ENCODE measurements at places on chromosomes 2 and 18.
A peak's percentile ranks its signal among the peaks of the same experiment; 100 is the strongest.

- no peaks in the 10 kb centered on the region for H3K27me3 ChIP-seq
- no peak overlapping the region for H3K27ac ChIP-seq
- H3K4me1 ChIP-seq = peaks cover 12% of the 10 kb centered on the region
- no peak overlapping the region for H3K4me3 ChIP-seq
Measured at GRCh38 chr2:151478011-151478410, 68.3 kb downstream of the RIF1 start.

GRCh38 chr2:29025711-29026110, 44.6 kb downstream of the TOGARAM2 start:
- no peaks in the 10 kb centered on the region for H3K27me3 ChIP-seq
- H3K4me1 ChIP-seq = no peaks in the 10 kb centered on the region
- DNase-seq = no peak

DNA sequence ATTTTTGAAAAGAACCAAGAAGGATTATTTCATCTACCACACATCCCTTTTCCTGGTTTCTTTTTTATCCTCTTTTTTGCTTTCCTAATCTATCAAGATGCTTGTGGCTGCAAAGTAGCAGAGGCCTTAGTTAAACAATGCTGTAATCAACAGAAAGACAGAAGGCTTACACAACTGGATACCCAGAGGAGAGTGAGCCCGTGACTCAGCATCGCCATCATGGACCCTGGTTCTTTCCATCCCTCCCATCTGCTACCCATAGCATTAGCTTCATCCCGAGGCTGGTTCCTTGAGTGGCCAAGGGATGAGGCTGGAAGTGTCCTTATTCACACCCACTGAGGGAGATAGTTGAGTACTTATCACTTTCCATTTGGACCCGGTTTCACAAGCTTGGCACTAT, 7.5 kb upstream of the HAAO start:
- no peak overlapping the region for H3K27ac ChIP-seq
- H3K36me3 ChIP-seq = no peaks in the 10 kb centered on the region
- no peak for DNase-seq
- peaks cover 22% of the 10 kb centered on the region for H3K27me3 ChIP-seq

DNA sequence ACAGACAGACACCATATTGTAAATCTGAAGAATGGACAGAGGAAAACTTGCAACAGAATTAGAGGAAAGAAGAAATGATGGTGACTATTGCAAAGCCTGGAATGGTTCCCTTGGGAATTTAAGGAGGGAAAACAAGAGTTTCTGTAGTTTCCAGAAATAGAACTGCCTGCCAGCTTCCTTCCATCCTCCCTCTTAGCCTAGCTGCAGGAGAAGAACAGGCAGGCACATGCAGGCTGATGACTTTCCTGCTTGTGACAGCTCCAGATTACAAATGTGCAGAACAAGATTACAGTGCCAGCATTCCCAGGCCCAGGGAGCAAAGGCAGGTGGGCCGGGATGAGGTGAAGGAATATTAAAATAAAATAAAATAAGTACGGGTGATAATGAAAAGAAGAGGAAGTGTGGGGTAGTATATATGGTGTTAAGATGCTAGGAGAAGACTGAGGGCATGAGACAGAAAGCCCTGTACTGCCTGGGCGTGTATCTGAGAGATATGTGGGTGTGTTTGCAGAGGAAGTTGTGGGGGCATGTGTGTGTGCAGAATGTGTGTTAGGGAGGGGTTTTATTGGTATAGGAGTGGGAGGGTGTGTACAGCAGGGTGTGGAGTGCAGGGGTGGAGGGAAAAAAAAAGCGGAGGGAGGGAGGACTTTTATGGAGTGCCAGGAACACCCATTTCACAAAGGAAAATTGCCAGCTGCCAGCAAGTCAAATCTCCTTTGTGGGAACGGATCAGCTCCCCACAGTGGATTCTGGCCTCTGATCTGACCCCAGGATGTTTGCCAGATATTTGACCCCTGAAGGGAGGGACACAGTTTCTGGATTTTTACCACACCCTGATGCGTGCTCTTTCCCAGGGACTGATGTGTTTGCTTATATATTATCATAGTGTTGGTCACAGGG, 43.9 kb upstream of the NEMP2 start:
- H3K4me1 ChIP-seq = peaks cover 18% of the 10 kb centered on the region
- DNase-seq = no peak
- H3K27ac ChIP-seq = no peak overlapping the region
- H3K4me3 ChIP-seq = peak overlapping the region; percentile 1
- H3K36me3 ChIP-seq = no peaks in the 10 kb centered on the region

DNA sequence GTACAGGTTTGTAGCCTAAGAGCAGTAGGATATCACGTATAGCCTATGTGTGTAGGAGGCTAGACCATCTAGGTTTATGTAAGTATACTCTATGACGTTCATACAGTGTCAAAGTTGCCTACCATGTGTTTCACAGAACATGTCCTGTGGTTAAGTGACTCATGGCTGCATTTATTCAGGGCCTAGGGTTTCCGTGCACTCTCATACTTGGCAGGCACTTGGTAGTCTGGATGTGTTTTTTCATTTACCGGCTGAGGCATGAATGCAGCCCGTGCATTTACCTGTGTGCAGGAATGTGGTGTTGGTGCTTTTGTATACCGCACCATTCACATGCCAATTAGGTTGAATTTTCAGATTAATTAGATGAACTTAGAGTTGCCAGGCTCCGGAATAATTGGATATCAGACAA, 43.4 kb downstream of the MYL12B start:
- DNase-seq = peak; percentile 85
- peaks cover 22% of the 10 kb centered on the region for H3K27me3 ChIP-seq
- H3K4me1 ChIP-seq = peaks cover 19% of the 10 kb centered on the region

DNA sequence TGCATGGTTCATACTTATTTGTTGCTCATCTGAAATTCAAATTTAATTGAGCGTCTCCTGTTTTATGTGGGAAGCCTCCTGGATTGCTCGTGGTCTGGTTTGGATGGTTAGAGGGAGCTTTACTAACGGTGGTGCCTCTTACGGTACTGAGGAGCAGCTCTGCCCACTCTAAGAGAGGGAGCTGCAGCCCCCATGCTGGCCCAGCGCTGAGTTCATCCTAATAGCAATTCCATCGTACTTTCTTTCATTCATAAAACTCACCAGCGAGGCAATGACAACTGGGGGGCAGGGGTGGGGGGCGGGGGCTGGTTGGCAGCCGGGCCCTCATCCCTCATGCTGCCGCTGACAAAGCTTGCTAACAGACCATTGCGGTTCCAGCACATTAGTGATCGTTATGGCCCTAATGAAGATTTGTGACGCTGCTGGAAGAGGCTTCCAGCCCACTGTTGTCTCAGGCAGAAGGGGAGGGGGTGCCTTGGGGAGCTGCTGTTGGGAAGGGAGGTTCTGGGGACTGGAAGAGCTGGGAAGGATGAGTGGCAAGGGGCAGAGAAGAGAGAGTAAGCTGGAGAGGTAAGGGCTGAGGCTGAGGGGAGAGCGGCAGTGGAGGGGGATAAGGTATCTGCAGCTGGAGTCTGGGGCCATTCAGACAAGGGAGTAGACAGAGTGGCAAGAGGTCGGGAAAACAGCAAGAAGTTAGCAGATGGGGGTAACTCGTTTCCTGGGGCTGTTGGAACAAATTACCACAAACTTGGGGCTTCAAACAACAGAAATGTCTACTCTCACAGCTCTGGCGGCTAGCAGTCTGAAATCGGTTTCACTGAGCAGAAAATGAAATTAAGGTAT, 238.1 kb downstream of the LPIN1 start:
- H3K36me3 ChIP-seq = no peaks in the 10 kb centered on the region
- DNase-seq = no peak
- no peak overlapping the region for H3K27ac ChIP-seq
- peaks cover 14% of the 10 kb centered on the region for H3K27me3 ChIP-seq
- H3K4me1 ChIP-seq = no peaks in the 10 kb centered on the region
- H3K4me3 ChIP-seq = no peak overlapping the region

- peaks cover 50% of the 10 kb centered on the region for H3K4me1 ChIP-seq
- H3K36me3 ChIP-seq = peaks cover 36% of the 10 kb centered on the region
- H3K27ac ChIP-seq = peak overlapping the region; percentile 100
- H3K4me3 ChIP-seq = peak overlapping the region; percentile 90
- H3K27me3 ChIP-seq = peaks cover 8% of the 10 kb centered on the region
Measured at GRCh38 chr18:74497778-74498177, 1.6 kb downstream of the CNDP2 start.

- peak overlapping the region; percentile 41 for H3K27ac ChIP-seq
- peaks cover 32% of the 10 kb centered on the region for H3K36me3 ChIP-seq
- no peaks in the 10 kb centered on the region for H3K27me3 ChIP-seq
- DNase-seq = no peak
- no peak overlapping the region for H3K4me3 ChIP-seq
- peaks cover 27% of the 10 kb centered on the region for H3K4me1 ChIP-seq
Measured at GRCh38 chr18:79527656-79528315, 132.1 kb downstream of the NFATC1 start.

- no peaks in the 10 kb centered on the region for H3K36me3 ChIP-seq
- H3K4me1 ChIP-seq = no peaks in the 10 kb centered on the region
- no peaks in the 10 kb centered on the region for H3K27me3 ChIP-seq
- no peak overlapping the region for H3K4me3 ChIP-seq
Measured at GRCh38 chr2:236459393-236459792, 110.2 kb upstream of the ACKR3 start.

DNA sequence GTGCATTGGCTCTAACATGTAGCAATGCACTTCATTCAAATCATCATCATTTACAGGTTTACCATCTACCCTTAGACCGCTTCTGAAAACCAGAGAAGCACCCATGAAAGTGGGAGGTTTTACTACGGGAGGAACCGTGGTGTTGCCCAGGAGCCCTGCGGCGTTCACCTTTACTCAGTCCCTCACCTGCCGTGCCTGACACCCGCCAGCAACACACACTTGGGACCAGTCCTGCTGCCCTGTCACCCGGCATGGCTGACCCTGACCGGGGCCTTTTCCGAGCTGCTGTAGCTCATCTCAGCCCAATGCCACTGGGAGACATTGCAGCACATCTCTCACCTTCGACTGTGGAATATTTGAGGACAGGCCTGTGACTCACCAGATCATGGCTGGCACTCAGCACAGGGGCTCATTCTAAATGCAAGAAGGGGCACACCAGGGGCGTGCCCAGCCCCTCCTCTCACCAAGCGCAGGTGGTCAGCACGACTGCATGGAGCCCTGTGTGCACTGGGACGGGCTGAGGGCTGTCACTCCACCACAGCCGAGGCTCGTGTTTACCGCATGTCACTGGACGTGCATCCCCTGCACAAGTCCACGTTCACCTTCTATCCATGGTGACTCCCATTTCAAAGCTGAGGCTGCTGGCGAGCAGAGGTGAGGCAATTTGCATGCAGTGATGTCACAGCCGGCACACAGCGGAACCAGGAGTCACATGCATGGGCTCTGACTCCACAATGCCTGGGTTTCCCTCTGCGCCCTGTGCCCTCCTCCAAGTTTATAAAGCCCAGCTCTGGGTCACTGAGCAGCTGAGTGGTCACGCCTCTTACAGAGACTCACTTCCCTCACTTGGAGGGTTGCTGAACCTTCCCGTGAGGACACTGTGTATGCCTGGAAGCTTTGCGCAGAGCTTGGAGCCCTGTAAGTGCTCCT, 76.7 kb upstream of the SNTG2 start:
- DNase-seq = no peak
- H3K27ac ChIP-seq = no peak overlapping the region
- H3K36me3 ChIP-seq = no peaks in the 10 kb centered on the region
- no peaks in the 10 kb centered on the region for H3K27me3 ChIP-seq
